ENCODE measurements at places on chromosomes 12 and 14.

DNA sequence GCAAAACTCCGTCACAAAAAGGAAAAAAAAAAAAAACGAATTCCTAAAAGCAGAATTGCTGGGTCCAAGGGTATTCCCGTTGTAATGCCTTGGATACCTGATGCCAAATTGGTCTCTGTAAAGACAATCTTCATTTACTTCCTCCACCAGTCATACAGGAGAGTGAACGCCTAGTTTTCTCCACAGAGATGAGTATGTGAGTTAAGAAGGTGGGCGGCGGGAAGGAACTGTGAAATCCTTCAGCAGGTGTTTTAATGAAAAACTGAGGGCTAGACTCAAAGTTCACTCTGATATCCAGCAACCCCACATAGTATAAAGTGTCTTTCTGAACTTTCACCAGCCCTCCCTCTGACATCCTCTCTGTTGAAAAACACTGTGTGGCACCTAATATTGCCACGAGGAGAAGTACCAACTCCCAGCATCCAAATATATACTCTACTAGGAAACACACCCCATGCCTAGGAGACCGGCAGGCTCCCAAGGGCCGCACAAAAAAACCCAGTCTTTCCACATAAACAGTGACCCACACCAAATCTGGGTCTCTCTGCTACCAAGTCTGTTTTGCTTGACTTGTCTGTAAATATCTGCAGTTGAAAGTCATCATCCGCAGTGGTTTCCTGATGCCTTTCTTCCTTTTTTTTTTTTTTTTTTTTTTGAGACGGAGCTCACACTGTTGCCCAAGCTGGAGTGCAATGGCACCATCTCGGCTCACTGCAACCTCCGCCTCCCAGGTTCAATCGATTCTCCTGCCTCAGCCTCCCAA is 30.3 kb upstream of the FOXN3 start:
- DNase-seq, result peak; percentile 53

- DNase-seq, result no peak
These were observed 211.8 kb downstream of the BMP4 start for GRCh38 chr14:53744857-53745256.

DNA sequence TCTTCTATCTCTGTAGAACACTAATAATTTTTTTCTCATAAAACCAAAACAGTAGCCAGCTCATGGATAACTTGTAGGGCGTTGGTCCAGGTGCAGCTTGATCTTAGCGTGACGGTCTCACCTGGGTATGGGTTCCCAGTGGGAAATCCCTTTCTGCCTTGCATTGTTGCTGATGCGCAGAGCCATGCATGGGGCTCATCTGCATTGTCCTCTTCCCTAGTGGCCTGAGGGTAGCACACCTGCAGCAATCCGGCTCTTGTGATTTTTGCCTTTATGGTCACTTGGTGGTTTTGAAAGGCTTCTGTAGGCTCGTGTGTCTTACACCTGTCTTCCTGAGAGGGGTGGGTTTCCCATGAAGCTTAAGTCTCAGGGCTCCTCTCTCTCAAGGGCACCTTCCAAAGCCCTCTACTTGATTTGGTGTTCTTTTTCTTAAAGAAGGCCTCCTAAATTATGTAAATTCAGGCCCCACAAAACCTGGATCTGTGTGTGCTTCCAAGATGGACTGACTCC is 130.6 kb downstream of the PRKCH start:
- no peak for DNase-seq

DNA sequence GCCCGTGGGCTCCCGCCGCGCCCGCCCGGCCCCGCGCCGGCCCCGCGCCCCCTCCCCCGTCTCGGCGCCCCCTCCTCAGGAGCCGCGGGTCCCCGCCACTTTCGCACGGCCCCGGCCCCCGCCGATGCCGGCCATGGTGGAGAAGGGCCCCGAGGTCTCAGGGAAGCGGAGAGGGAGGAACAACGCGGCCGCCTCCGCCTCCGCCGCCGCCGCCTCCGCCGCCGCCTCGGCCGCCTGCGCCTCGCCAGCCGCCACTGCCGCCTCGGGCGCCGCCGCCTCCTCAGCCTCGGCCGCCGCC is 263 bp downstream of the RCOR1 start:
- peak; percentile 70 for DNase-seq

- no peak for DNase-seq
These were observed 1.9 kb downstream of the ACTN1 start for GRCh38 chr14:68977180-68977717.

- DNase-seq, result no peak
These were observed 104.5 kb downstream of the MYRFL start for GRCh38 chr12:69929531-69929930.

GRCh38 chr14:39267608-39268005 is 33.9 kb downstream of the MIA2 start:
- DNase-seq, result no peak

- DNase-seq, result no peak
These were observed 241.6 kb downstream of the TMEM132D start for GRCh38 chr12:129662234-129662633.

DNA sequence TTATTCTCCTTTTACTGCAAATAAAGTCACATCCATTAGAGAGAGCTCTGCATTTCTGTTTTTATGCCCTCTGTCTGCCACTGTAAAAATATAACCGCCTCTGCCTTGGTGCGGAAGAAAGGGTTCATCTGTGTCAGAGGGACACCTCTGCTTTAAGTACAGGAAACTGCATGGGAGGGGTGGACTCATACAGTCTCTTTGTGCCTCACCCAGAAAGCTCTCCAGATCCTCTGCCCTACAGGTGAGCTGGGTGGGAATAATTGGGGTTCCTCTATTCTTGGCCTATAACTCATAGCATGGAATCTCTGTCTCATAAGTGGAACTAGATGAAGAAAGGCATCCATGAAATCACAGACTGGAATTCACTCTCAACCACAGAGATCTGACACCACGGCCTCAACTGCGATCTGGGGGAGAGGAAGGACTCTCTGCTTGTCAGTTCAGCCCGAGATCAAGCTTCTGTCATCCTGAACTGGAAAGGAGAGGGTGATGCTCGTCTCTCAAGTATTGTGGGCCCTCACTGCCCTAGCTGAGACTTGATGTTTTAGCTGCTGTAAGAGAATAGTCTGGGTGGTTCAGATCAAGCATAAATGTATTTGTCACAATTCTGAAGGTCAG is 702.3 kb downstream of the TMEM121 start:
- no peak for DNase-seq

Measured in B cell (primary cell).